ENCODE measurements at places on chromosomes 7 and 10.

GRCh38 chr7:151148319-151149259, 18.9 kb downstream of the GBX1 start:
- DNase-seq, result no peak

- no peak for DNase-seq
These were observed 181.6 kb downstream of the GRM3 start for GRCh38 chr7:86825264-86825663.

DNA sequence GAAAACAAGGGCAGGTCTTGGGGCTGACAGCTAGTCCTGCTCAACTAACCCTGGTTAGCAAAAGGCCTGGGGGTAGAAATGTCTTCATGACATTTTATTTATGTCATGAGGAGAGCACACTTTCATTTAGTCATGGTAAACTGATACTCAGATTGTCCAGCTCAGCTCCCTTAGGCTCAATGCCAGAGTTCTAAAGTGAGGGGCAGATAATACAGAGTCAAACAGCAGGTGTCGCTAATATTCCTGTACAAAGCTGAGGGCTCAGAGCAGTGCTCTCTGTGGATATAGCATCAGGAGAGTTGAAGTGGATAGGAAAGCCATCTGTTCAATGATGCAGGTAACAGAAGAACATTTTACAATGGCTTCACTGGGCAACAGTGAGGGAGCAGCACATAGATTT, 26.8 kb upstream of the CALCR start:
- no peak for DNase-seq

GRCh38 chr7:45140827-45141226, 16.8 kb upstream of the RAMP3 start:
- no peak for DNase-seq

DNA sequence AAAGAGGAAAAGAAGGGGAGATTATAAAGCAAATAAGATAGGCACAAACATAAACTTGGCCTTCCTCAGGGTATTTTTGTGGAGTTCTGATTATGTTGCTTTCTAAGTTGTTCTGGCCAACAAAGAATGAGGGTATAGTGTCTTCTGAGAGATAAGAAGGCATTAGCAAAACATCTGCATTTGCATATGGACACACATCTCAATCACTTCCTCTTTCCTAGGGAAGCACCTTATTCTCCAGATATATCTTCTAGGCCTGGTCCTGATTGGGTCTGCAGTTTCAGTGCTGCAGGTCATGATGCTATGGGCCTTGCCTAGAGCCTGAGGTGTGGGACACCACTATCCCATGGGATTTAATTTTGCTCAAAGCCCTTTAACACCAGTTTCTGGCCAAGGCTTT, 308.8 kb upstream of the PHYHIPL start:
- no peak for DNase-seq

DNA sequence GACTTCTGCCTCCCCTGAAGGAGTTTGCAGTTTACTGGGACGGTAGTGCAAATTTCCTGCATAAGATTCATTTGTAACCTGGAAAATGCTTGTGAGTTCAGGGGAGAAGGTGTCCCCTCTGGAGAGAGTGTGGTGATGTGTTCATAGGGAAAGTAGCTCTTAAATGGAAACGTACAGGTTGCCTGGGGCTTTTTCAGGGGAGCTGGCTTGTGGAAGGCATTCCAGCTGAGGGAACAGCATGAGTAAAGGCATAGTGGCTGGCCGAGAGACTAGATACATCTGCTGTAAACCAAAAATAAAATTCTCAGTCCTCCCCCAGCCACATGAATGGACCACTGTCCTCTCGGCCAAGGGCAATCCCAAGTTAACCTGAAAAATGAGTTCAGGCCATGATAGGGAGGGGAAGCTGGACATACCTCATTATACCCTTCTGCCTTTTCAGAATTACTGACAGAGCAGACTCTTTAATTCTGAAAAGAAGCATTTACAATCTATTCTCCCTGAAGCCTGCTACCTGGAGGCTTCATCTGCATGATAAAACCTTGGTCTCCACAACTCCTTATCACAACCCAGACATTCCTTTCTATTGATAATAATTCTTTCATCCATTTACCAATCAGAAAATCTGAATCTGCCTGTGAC, 123.7 kb downstream of the GALNT17 start:
- DNase-seq, result no peak
